ENCODE measurements at places on chromosomes 7 and 10.

GRCh38 chr7:44307301-44307900, 18.0 kb downstream of the CAMK2B start:
- DNase-seq, result peak; percentile 49

GRCh38 chr10:124971276-124971675, 29.4 kb downstream of the ZRANB1 start:
- no peak for DNase-seq

- no peak for DNase-seq
These were observed 12.0 kb upstream of the PARD3 start for GRCh38 chr10:34826857-34827766.

GRCh38 chr10:49053053-49053997, 62.0 kb downstream of the VSTM4 start:
- no peak for DNase-seq

- DNase-seq, result no peak
These were observed 36.7 kb upstream of the UBE2H start for GRCh38 chr7:129989466-129989865.

- DNase-seq, result no peak
These were observed 35.0 kb upstream of the DGKI start for GRCh38 chr7:137881607-137882260.

GRCh38 chr10:12844811-12845483, 156.6 kb downstream of the CCDC3 start:
- DNase-seq, result no peak

DNA sequence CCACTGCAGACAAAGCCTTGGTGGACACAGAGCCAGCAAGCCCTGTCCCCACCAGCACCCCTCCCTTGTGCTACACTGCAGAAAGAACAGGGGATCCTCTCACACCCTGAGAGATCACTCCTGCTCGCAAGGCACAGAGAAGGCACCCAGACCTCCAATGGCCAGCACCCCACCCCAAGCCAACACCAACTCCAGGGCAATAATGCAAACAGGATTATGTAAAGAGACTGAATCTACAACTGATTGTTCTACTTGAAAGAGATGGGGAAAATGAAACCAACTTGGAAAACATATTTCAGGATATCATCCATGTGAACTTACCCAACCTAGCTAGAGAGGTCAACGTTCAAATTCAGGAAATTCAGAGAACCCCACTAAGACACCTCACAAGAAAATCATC, 26.5 kb upstream of the STARD3NL start:
- no peak for DNase-seq

- no peak for DNase-seq
These were observed 139.0 kb downstream of the NRF1 start for GRCh38 chr7:129750501-129750900.

DNA sequence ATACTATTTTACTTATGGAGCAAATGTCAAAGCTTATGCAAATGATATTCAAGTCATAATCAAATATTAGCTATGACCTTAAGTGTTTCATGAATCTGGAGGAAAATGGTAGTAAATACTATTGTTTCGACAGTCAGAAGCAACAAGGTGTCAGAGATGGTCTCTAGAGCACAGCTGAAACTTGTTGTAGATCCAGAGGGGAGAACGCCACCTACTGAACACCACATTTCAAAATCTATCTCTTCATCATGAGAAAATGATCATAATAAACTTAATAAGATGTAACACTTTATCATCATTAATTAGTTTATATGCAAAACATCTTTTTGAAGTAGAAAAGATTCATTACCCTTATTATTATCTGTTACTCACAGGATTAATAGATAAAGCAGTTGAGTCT, 418.7 kb downstream of the GATA3 start:
- no peak for DNase-seq

DNA sequence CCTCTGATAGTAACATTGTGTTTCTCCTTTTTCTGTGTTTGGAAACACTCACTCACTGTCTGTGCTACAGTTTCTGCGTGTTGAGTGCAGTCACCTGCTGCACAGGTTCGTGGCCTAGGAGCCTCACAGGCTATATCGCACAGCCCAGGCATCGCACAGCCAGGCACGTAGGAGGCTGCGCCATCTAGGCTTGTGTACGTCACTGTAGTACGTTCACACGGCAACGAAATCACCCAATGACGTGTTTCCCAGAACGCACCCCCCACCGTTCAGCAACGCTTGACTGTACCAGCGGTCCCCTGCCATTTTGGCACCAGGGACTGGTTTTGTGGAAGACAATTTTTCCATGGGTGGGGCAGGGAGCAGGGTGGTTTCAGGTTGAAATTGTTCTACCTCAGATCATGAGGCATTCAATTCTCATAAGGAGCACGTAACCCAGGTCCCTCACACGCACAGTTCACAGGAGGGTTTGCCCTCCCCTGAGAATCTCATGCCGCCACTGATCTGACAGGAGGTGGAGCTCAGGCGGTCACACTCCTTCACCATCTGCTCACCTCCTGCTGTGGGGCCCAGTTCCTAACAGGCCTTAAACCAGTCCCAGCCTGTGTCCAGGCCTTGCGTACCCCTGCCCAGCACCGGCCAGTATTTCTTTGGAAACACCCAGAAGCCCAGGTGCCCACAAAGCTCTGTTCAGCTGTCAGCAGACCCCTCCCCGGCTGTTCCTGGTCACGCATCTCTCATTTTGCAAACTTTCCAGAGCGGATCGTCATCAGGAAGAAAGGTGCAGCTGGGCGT, 23.2 kb upstream of the PRKAR1B start:
- no peak for DNase-seq

GRCh38 chr10:21494191-21495001, 31.1 kb downstream of the SKIDA1 start:
- no peak for DNase-seq

DNA sequence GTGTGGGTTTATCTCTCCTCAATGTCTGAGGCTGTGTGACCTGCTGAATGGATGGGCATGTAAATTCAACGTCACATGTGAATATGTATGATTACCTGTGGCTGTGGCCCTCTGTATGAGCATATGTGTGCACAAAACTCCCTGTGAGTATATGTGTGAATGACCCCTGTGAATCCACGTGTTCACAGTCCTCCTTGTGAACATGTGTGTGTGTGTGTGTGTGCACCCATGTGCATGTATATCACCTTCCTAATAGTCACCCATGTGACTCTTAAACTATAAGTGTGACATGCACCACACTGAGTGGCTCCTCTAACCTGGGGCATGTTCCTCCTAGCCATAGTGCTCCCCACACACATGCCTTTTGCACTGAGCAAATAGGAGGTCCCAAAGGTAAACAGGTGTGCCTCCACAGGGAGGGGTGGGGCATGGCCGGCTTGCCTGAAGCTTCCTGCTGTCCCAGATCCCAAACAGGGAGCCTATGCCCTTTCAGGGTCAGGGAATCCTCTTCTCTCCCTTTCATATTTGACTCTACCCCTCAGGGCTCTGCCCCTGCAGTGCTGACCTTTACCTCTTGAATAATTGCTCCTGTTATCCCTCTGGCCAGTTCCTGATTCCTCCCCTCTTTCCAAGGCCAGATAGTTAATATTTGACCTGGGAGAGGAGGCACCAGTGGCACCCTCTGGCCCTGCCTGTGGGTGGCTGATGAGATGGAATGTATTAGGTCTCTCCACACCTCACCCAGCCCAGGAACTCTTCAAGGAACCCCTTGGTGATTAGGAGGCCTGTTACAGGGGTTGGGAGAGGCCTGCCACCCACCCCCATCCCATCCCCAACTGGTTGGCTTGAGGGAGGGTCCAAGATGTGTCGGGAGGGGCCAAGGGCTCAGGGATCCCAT, 1.9 kb downstream of the SEMA4G start:
- no peak for DNase-seq

DNA sequence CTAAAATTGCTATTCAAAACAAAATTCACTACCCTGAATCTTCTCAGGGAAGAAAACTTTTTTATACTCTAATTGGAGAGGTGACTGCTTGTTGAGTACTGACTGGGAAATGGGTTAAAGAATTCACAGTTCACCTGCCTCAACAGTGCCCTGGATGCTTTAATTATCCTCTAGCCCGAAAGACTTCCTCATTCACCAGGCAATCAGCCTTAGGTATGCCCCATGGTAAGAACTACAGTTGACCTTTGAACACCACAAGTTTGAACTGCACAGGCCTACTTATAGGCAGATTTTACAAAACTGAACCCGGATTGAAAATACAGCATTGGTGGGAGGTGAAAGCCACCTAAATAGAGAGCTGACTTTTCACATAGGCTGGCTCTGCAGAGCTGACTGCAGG, 175.3 kb downstream of the ELAPOR2 start:
- no peak for DNase-seq

DNA sequence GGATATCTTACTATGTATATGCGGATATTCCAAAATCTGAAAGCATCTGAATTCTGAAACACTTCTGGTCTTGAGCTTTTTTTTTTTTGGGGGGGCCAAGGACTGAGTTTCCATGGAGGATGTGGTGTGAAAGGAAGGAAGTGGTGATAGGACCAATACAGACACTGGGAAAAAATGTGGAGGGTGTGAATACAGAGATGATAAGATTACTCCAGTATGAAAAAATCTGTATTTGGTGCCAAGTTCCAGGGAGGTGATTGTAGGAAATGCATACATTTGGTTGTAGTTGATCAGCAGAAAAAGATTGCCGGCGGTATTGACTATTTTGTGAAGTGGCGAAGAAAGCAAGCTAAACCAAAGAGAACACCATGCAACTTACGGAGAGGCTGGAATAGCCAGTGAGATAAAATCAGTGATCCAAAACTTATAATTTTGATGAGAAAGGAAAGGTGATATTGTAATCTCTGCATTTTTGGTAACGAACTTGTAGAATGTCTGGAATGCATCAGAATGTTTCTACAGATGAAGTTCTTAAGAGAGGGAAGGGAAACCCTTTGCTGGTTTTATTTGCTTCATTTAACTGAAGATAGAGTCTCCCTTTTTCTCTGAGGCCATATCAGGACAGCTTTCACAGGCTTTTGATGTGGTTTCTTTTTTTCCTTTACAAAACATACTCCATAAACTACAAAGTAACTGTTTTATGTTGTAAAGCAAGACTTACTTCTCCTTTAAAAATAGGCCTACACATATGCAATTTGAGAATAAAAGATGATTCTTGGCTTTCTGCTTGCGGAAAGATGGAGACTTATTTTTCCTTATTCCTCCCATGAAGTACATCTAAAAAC, 6.0 kb downstream of the WDR37 start:
- no peak for DNase-seq

DNA sequence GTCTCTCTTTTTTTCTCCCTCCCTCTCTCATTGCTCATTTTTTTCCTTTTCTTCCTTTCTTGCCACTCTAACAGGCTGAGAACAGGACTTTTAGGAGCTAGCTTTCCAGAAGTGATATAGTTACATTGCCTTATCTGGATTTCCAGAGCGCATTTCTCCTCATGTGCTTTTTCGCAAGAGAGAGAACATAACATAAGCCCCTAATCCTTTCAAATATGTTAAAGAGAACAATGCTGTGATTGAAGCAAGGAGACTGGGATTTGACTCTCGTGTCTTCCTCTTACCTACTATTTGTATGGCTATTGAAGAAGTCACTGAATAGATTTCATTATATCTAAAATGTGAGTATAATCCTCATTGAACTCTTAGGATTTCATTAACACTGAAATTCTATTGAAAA, 101.2 kb upstream of the PRPS1L1 start:
- no peak for DNase-seq

DNA sequence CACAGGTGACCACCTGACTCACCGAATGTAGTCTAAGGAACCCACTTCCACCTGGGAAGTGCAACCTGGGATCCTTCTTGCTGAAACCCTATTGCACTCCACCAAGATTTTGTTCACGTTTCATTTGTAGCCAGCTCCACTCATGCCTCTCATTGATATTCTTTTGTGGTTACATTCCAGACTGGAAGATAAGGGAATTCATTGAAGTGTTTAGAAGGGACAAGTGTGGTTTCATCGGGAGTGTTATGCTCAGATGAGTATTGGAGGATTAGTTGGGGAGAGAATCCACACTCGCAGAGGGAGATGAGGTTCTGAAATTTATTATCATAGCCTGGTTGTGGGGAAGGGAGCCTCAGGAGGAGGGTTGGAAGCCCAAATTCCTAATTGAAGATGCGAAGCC, 320.4 kb downstream of the KCNMA1 start:
- DNase-seq, result no peak

- DNase-seq, result no peak
These were observed 106.2 kb upstream of the CELF2 start for GRCh38 chr10:10911471-10911921.

DNA sequence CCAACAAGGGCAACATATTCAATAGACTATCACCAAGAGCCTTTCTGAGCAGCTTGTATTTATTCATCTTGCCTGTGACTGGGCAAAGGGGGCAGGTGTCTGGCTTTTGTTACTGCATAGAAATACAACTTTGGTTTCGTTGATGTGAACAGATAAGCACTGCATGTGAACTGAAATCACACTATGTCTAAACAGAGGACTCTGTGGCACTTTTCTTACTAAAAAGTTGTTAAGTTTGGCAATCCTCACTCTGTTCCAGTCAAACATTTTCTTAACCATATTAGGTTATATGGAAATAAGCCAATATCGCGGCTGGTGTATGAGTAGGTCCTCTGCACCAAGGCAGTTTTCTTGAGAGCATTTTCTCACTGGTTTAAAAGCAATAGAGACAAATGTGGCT, 48.5 kb downstream of the CALD1 start:
- no peak for DNase-seq

- no peak for DNase-seq
These were observed 196.1 kb upstream of the LRGUK start for GRCh38 chr7:133931053-133931452.
